Right lobe of liver (tissue), 6 donors: ENCODE measurements at places on chromosomes 3 and 15. TPM values are rescaled to one million over a fixed set of nuclear protein-coding genes. Genes with fewer than 3 reads are reported as not detected.

- no peak for DNase-seq
These were observed 10.2 kb downstream of the GNB5 start for GRCh38 chr15:52180851-52181450.

DNA sequence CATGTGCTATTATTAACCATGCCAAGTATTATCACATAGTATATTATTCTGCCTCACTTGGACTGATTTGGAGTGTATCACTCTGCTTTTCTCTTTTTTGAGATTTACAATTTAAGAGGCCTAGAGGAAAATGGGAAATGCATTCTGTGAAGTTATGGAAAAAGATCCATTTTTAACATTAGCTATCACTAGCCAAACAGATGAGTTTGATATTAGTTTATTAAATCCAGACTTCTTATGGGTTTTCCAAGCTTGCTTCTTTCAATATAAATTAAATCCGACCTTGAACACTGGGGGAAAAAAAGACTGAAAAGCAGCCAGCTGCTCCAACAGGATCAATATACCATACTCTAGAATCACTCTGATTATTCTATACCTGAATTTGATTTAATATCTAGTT, 30.1 kb upstream of the PLOD2 start:
- no peak for DNase-seq

GRCh38 chr3:31917303-31918005, 63.6 kb downstream of the OSBPL10 start:
- DNase-seq: no peak

DNA sequence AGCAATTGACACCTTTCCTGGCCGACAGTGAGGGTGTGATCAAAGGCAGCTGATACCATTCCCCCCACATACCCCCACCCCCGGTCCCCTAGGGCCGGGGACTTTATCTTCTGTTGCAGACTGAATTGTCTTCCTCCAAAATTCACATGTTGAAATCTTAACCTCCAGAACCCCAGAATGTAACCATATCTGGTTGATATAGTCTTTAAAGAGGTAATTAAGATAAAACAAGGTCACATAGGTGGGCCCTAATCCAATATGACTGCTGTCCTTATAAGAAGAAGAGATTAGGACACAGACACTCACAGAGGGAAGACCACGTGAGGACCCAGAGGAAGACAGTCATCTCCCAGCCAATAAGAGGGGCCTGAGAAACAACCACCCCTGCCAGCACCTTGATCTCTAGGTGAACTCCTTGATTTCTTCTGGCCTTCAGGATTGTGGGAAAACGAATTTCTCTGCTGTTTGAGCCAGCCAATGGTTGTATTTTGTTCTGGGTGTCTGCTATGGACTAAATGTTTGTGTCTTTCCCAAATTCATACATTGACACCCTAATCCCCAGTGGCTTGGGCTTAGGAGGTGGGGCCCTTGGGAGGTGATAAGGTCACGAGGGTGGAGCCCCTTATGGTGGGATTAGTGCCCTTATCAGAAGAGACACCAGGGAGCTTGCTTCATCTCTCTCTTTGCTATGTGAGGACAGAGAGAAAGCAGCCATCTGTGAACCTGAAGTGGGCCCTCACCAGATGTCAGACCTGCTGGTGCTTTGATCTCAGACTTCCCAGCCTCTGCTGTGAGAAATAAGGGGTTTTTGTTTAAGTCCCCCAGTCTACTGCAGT, 144.0 kb downstream of the CHSY1 start:
- no peak for DNase-seq

Gene MEIS2
- 6.9 TPM for total RNA-seq

Gene OCA2
- not detected for total RNA-seq

- no peak for DNase-seq
These were observed 5.4 kb downstream of the SOX14 start for GRCh38 chr3:137769322-137770065.
